ENCODE measurements at places on chromosomes 3 and 15. TPM values are rescaled to one million over a fixed set of nuclear protein-coding genes. Genes with fewer than 3 reads are reported as not detected.

Gene CELSR3
- 17.3 TPM for total RNA-seq

GRCh38 chr15:31324186-31324585, 2.4 kb upstream of the KLF13 start:
- H3K27me3 ChIP-seq = peaks cover 59% of the 10 kb centered on the region
- no peaks in the 10 kb centered on the region for H3K4me1 ChIP-seq
- H3K36me3 ChIP-seq = no peaks in the 10 kb centered on the region
- no peak for DNase-seq
- no peak overlapping the region for H3K4me3 ChIP-seq
- no peak overlapping the region for H3K27ac ChIP-seq

DNA sequence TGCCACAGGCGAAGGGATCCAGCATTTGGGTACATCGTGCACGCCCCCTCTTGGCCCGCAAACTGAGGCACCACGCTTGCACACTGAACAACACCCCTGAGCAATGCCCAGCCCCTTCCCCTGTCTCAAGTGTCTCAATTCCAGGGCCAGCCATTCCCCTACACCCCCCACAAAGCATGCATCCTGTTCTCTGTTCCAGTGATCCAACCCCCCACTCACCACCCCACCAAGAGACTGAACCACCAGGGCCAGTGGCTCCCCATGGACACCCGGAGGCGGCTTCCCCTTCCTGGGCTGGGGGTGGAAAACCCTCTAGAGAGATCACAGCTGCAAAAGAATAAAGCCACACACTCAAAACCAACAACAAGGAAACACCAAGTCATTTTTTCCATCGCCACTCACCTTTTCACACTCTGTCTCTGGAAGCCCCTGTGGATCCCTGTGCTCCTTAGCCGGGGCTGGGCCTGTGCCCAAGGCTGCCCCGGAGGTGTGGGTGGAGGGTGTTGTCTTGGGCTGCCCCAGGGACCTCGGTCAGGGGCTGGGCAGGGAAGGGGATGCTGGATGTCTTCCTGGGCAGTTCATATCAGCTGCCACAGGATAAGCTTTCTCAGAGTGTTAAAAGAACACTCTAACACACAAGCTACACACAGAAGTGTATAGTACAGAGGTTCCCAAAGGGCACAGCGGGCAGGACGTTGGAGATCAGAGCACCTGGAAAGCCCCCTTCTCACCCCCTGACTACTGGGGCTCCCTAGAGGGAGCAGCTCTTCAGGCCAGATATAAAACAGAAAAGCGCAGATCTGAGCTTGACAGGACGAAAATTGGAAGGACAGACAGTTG, 92.5 kb downstream of the CHSY1 start:
- no peak for DNase-seq
- H3K27ac ChIP-seq = no peak overlapping the region
- H3K27me3 ChIP-seq = no peaks in the 10 kb centered on the region
- no peaks in the 10 kb centered on the region for H3K36me3 ChIP-seq

- no peak for DNase-seq
- H3K27ac ChIP-seq = no peak overlapping the region
- H3K4me3 ChIP-seq = no peak overlapping the region
- no peaks in the 10 kb centered on the region for H3K4me1 ChIP-seq
- no peaks in the 10 kb centered on the region for H3K27me3 ChIP-seq
Measured at GRCh38 chr3:35528728-35529127, 110.6 kb upstream of the ARPP21 start.

DNA sequence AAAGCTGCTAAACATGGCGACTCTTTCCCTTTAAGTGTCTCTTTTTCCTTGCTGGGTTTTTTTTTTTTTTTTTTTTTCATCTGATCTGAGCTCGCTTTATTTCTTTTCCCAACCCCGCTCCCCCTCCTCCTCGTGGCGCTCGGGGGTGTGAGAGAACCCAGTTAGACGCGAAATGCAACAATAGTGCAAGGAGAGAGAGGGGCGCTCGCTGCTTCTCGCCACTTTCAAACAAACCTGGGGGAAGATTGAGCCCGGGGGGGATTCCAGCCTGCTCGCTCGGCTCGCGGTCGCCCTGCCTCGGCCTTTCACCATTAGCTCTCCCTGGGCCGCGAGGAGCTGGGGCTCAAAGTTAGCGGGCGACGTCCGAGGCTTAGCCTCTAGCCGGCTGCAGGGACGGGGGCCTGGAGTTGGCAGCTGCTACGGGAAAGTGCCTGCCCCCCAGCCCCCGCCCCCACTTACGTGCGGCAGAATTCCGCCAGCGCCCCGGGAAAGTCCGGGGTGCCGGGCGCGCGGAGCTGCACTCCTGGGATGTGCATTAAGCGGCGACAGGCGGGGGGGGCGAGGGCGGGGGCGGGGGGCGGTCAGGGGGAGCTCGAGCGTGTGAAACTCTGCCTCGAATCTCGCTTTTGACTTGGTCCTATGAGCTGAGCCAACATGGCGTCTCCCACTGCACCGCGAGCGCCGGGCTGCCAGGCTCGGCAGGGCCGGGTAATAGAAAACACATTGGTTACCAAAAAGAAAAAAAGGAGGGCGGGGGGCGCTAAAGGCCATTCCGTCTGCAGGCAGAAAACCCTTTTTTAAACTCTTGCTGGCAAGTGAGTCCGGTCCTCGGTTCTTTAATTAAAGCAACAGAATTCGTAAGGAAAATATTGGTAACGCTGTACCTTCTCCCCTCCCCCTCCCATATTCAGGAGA, 10.4 kb downstream of the NR2F2 start:
- DNase-seq = peak; percentile 89
- H3K27ac ChIP-seq = peak overlapping the region; percentile 92
- H3K4me3 ChIP-seq = peak overlapping the region; percentile 88
- peaks cover 75% of the 10 kb centered on the region for H3K27me3 ChIP-seq

GRCh38 chr3:18812316-18812715, 336.0 kb upstream of the KCNH8 start:
- H3K27me3 ChIP-seq = no peaks in the 10 kb centered on the region
- no peak overlapping the region for H3K4me3 ChIP-seq
- H3K36me3 ChIP-seq = no peaks in the 10 kb centered on the region
- H3K4me1 ChIP-seq = no peaks in the 10 kb centered on the region
- DNase-seq = no peak
- H3K27ac ChIP-seq = no peak overlapping the region
